Activated CD8-positive, alpha-beta memory T cell treated with anti-CD3 and anti-CD28 coated beads for 36 hours (primary cell): ENCODE measurements at places on chromosomes 12 and 14. TPM values are rescaled to one million over a fixed set of nuclear protein-coding genes. Genes with fewer than 3 reads are reported as not detected.

Gene OTX2
- not detected for total RNA-seq

Gene KSR2
- 0.02 TPM for total RNA-seq

Gene ASCL1
- total RNA-seq = not detected

Gene PLCZ1
- total RNA-seq = not detected

Gene KRT72
- not detected for total RNA-seq

Gene NKX2-1
- total RNA-seq = not detected

Gene KCNH5
- total RNA-seq = not detected

Gene SMIM41
- not detected for total RNA-seq

Gene AQP6
- not detected for total RNA-seq

Gene TROAP
- total RNA-seq = 44.4 TPM

Gene CACNA1C
- total RNA-seq = 0.04 TPM

Gene MMP17
- total RNA-seq = 0.51 TPM

Gene CLEC6A
- not detected for total RNA-seq

Gene SERPINA9
- total RNA-seq = not detected

Gene PMCH
- 1.8 TPM for total RNA-seq

Gene PKP2
- 0.08 TPM for total RNA-seq

Gene GLT1D1
- total RNA-seq = 0.48 TPM

Gene TMEM52B
- not detected for total RNA-seq

Gene DLGAP5
- 46.2 TPM for total RNA-seq

Gene BEGAIN
- total RNA-seq = 3.4 TPM

Gene GARIN6
- not detected for total RNA-seq

Gene PDE3A
- not detected for total RNA-seq

Gene C12orf50
- total RNA-seq = 0.10 TPM

Gene IGF1
- 0.78 TPM for total RNA-seq

Gene CDCA4
- total RNA-seq = 71.5 TPM

Gene SIX4
- 0.17 TPM for total RNA-seq

Gene PZP
- total RNA-seq = not detected

Gene RNASE3
- not detected for total RNA-seq

Gene CCDC175
- total RNA-seq = not detected

Gene ADCY4
- total RNA-seq = 1.3 TPM

Gene ITGB7
- total RNA-seq = 244 TPM

Gene OR6C2
- total RNA-seq = not detected

Gene CCDC38
- 0.25 TPM for total RNA-seq

Gene P2RX2
- total RNA-seq = not detected

Gene CACNA2D4
- total RNA-seq = 6.2 TPM

Gene PLA2G1B
- not detected for total RNA-seq

Gene DIO3
- total RNA-seq = not detected

Gene HOXC5
- total RNA-seq = not detected

Gene B3GNT4
- 0.46 TPM for total RNA-seq

Gene IL26
- 0.50 TPM for total RNA-seq

Gene LAG3
- total RNA-seq = 324 TPM

Gene SLCO1B1
- total RNA-seq = not detected

Gene RAD9B
- 1.3 TPM for total RNA-seq

Gene RFX4
- not detected for total RNA-seq

Gene AGAP2
- 29.7 TPM for total RNA-seq

Gene IL31
- total RNA-seq = 2.0 TPM

Gene PRICKLE1
- not detected for total RNA-seq

Gene VSX2
- not detected for total RNA-seq

Gene TMED10
- total RNA-seq = 176 TPM

Gene PTGER2
- 45.2 TPM for total RNA-seq
